HS-5 (cell line): ENCODE measurements at places on chromosomes 5 and 9.
A peak's percentile ranks its signal among the peaks of the same experiment; 100 is the strongest.

DNA sequence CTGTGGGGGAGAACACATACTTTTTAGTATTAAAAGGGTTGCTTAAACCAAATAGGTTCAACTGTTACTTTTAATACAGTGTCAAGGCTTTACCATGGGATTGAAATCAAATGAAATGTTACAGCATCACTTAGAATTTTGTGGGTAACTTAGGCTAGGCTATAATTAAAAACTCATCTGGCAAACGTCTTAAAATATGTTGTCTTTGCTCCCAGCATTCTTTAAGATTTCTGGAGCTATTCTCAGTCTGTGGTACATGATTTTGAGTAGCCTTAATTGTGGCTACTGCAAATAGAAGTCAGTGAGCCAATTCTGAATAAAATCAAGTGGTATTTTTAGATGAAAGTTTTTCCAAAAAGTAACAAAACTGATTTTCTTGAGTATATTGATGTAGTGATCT, 30.7 kb downstream of the UHRF2 start:
- DNase-seq, result no peak

DNA sequence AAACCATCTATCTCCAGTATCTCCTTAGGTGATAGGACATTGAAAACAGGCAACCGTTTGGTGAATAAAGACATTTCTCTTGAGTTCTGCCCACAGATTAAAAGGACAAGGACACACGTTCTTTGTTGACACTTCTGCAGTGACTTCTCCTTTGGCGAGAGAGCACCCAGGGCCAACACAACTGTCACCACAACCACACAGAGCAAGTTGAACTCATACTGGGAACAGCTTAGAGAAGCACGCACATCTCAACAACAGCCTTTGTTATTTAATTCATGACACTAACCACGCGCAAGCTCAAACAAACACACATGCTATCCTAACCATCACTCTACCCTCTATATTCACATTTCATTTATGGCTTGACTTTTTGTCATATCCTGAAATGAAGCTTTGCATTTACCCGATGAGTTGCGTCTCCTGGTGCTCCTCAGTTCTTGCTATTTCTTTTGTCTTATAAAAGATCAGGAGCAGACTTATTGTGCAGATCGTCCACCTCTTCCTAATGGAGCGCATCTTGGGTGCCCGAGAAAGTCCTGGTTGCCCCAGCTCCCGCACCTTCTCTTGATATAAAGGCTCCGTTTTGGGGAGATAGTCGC, 543 bp downstream of the ST8SIA4 start:
- DNase-seq, result peak; percentile 4

DNA sequence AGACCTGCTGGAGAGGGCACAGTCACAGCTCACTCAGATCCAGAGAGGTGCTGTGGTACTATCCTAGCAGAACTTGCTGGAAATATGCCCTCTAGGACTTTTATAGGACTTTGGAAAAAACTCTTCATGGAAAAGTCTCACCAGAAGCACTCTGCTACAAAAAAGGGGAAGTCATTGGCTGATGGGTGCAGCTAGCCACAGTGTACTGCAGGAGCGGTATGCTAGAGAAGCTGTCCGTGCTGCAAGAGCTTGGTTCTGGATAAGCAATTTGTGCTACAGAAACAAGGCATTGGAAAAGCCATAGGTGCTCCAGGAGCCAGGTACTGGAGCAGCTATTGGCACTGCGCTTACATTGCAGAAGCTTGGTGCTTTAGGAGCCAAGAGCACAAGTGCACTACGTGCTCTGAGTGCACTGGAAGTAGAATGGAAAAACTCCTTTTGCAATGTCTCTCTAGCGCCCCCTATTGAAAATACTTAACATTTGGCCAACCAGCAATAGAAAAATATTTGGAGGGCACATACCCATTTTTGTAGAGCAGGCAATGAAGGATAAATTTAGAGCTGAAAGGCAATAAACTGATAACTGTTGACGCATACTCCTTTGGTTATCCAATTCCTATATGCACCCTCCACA, 83.4 kb downstream of the MEGF10 start:
- DNase-seq, result no peak

GRCh38 chr5:3302228-3302627, 293.4 kb upstream of the IRX1 start:
- no peak for DNase-seq

- DNase-seq, result no peak
Measured at GRCh38 chr9:89051421-89052025, 60.3 kb downstream of the S1PR3 start.

DNA sequence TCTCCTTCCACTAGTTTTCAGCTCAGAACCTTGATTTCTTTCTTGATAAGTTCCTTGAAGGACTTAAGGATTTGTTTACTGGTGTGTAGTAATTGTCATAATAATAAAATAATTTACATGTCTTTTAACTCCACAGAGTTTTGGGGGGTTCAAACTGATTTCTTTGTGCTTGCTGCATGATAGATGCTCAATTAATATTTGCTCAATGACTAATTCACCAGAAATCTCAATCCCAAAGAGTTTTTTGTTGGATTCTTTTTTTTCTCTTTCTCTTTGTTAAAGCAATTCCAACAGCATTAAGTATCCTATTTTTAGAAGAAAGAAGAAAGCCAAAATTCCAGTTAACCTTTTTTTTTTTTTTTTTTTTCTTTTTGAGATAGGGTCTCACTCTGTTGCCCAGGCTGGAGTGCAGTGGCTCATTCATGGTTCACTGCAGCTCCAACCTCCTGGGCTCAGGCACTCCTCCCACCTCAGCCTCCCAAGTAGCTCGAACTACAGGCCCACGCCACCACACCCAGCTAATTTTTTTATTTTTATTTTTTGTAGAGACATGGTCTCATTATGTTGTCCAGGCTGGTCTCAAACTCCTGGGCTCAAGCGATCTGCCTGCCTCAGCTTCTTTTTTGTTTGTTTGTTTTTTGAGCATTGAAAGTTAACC, 10.8 kb downstream of the FAF2 start:
- DNase-seq, result no peak

GRCh38 chr5:152644029-152644728, 239.1 kb upstream of the NMUR2 start:
- no peak for DNase-seq

DNA sequence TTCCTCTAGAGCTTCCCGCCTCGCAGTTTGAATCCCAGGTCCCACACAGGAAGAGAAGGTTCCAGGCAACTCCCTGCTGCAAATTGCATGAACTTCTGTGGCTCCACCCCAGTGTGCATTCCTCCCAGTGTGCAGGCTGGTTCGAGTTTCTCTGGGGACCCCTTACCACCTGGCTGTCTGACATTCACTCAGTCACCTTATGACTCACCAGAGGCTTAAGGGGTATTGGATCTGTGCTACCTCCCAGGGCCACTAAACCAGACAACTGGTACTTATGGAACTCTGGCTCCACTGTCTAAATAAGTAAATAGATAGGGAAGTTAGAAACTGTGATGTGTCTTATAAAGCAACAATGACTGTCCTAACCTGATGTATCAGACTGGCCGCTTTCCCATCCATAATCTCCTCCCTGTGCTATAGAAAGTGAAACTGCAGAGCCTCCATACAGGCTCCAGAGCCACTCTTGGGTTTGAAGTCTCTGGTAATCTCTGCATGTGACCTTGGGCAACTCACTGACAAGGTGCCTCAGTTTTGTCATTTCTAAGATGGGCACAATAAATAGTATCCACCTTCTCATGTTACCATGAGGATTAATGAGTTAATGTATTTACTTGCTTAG, 720.6 kb downstream of the SEMA5A start:
- DNase-seq, result no peak

GRCh38 chr5:143161885-143162540, 241.5 kb downstream of the NR3C1 start:
- no peak for DNase-seq

DNA sequence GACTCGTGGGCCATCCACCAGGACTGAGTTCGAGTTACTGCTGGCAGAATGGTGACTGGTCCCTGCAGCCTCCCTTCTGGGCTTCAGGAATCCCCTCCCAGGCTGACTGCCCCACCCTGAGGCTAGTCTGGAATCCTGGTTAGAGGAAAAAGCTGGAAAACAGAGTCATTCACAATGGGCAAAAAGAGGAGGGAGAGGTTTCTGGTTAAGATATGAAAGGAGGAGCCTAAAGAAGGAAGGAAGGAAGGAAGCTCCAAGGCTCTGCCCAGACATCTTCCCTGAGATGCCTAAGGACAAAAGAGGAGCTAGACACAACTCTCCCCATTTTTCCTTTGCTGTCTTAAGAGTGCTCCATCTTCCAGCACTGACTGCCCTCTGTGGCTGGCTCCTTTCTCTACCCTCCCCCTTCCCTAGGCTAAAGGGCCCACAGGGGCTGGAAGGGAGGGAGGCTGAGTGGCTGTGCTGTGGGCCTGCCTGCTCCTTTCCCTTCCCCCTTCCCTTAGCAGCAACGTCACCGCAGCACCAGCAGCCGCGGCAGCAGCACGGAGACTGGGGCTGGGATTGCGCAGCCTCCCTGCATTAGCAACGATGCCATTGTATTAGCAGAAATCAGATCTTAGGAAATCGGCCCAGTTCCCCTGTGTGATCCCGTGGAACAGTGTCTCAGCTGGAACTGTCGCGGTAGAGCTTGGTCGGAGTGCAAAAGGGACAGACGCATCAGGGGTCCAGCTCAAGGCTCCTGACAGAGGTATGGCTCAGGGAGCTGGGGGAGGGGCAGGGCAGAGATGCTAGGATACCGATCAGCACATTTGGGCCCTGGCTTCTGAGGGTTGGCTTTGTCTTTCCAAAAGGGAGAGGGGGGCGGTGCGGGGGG, 48.7 kb downstream of the RUSC2 start:
- no peak for DNase-seq
